ENCODE measurements at places on chromosomes 11 and 22.

DNA sequence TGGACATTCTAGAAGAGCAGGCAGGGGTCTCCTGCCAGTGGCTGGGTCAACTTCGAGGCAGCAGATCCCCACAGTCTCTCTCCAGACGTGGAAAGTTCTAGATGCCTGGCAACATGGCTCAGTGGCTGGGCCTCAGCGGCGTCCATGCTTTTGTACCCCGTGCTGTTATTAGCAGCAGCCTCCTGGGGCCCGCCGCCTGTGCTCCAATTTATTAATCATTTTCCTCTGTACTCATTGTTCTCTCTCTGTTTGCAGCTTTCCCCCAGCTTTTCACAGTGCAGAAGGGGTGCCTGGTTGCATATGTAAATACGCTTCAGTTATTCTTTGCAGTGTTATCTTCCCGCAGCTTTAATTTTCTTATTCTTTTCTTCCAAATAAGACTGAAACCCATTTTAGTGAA lies 515.1 kb downstream of the TBC1D22A start:
- DNase-seq: no peak

DNA sequence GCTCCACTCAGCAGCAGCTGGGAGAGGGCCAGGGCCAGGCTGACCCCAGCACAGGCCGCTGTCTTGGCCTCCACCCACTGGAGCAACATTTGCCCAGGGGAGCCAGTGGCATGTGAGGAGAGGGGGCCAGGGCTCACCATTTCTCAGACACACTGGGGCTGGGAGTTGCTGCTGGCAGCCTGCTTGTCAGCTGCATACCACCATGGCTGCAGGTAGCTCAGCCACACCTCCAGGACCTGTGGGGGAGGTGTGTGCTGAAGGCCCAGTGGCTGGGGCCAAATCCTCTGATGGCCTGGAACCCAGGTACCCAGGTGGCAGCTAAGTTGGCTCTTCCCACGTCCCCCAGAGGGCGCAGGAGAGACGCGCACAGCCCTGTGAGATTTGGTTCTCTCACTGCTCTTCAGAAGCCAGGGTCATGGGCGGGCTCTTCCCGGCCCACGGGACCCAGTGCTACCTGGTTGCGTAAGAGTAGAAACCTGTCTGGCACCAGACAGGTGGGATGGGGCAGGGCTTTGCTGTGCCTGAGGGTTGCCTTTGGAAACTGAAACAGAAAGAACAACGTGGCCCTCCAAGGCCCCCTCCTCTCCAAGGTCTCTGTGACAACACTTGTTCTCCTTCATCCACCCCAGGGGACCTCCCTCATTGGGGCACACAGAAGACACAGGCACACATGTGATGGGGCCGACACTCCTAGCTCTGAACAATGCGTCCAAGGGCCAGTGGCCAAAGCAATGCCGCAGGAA lies 98.8 kb downstream of the MED15 start:
- peak; percentile 81 for DNase-seq

DNA sequence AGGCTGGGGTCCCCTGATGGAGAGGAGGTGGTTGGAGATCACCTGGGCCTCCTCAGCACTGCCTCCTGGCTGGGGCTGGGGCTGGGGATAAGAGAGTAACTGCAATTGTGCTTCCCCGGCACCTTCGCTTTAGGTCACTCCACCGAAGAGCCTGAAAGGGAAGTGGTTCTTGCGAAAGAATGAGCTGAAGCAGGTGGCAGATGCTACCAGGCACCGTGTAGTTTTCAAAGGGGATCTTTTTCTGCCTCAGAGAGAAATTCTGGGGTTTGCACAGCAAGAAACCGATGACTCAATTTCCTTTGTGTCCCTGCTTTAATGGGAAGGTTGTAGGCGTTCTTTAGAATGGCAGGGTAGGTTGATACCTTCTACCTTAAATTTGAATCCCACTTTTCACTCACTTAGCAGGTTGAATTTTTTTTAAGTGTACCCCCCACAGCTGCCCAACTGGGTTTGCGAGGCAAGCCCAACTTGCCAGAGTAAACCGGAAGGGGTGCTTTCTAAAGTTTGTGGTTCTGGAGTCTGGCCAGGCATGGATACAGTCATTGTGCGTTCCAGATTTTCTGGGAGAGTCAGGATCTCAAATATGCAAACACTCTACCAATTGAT lies 5.3 kb downstream of the CD44 start:
- no peak for DNase-seq

GRCh38 chr22:48793949-48794348 lies 1033.7 kb downstream of the BRD1 start:
- no peak for DNase-seq

GRCh38 chr11:14480716-14481115 lies 18.9 kb downstream of the COPB1 start:
- DNase-seq: no peak

GRCh38 chr11:8766043-8766987 lies 83.7 kb downstream of the RPL27A start:
- no peak for DNase-seq

GRCh38 chr11:70882716-70883085 lies 369.7 kb downstream of the SHANK2 start:
- DNase-seq: no peak

- DNase-seq: no peak
These were observed 17.9 kb upstream of the ADA2 start for GRCh38 chr22:17237038-17237668.

DNA sequence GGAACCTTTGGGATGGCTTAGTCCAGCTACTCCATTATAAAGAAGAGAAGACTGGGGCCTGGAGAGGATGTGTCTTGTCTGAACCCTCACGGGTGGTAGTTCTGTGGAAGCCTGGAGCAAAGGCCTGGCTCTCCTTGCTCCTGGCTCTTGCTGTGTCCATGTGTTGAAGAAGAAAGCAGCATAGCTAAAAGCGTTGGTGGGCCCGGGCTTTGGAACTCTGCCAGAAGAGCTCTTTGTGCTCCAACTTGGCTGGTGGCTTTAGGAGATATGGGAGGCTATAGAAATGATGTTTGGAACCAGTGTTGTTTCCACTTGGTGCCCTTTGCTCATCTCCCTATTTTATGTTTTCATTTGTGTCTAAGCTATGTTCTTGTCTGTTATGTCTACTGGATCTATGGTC lies 131.1 kb downstream of the DBX1 start:
- no peak for DNase-seq

DNA sequence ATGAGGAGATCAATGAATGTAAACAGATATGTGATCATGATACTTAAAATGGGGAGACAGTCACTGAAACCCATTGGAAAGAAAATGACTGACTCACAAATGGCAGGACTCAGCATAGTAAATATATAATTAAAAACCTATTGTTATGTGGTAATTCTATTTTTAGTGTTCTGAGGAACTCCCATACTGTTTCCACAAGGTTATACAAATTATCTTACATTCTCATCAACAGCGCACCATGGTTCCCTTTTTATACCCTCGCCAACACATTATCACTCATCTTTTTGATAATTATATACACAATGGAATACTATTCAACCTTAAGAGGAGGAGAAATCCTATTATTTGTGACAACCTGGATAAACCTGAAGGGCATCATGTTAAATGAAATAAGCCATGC lies 17.1 kb downstream of the OR5B21 start:
- DNase-seq: no peak

DNA sequence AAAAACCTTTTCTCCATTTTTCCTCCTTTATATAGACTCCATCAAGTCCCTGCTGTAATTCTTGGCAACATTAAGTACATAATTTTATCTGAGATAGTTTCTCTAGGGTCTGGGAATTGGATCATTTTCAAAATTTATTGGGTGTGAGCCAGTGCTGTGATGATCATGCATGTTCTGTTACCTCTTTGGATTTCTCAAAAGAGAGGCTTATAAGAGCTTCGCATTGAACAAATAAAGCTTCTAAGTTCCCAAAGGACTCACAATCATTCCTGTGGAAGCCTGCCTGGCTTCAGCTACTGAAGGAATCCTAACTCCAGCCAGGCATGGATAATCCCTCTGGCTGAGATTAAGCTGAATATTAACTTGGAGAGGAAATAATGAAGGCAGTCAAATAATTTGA lies 208.5 kb downstream of the RAB38 start:
- no peak for DNase-seq

- DNase-seq: no peak
These were observed 510 bp downstream of the PPME1 start for GRCh38 chr11:74171630-74171968.

DNA sequence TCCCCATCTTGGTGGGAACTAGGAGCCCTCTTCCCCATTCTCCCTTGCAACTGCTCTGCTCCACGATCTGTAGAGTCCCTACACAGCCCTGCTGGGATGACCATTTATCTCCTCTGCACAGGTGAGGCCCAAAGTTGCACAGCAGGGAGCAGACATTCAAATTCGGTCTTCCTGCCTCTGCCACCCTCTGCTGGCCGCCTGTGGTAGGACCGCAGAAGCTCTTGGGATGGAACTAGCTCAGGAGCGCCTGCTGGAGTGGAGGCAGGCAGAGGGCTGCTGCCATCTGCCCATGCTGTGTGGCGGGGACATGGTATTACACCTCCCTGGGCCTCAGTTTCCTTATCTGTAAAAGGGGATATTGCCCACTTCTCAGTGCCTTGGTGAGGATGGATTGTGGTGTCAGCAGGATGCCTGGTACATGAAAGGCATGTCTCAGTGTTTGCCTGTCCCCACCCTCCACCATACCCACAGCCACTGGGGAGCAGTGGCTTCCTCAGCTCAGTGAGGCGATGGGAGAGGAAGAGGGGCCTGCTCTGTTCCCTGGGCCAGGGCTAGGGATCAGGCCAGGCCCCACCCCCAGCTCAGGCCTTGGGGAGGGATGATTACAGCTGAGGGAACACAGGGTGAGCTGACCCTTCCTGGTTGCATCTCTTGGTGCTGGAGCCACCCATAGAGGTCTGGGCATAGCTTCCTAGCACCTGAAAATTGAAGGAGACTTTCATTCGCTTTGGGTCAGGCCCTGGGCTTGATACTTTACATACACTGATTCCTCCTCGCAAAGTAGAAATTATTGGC lies 11.3 kb upstream of the OMP start:
- peak; percentile 84 for DNase-seq

GRCh38 chr11:118415739-118416068 lies 14.3 kb downstream of the ATP5MG start:
- DNase-seq: no peak

GRCh38 chr22:50561401-50562358 lies 1.0 kb downstream of the SYCE3 start:
- DNase-seq: no peak

- no peak for DNase-seq
These were observed 18.4 kb downstream of the MTMR3 start for GRCh38 chr22:29901354-29901753.

All from breast epithelium (tissue), 4 donors.